ENCODE measurements at places on chromosomes 1 and 21. TPM values are rescaled to one million over a fixed set of nuclear protein-coding genes. Genes with fewer than 3 reads are reported as not detected.

Gene SYCP1
- total RNA-seq, result not detected

Gene MFAP2
- total RNA-seq, result 0.34 TPM

Gene RBM11
- total RNA-seq, result not detected

Gene CFAP107
- total RNA-seq, result not detected

Gene TAS1R3
- total RNA-seq, result 0.07 TPM

Gene PKLR
- not detected for total RNA-seq

Gene CLCNKB
- total RNA-seq, result not detected

Gene B3GALT5
- total RNA-seq, result 0.24 TPM

Gene ARMH1
- 0.55 TPM for total RNA-seq

Gene RGS4
- not detected for total RNA-seq

Gene LEMD1
- total RNA-seq, result not detected

Gene MYOG
- total RNA-seq, result not detected

Gene TMEM200B
- 0.14 TPM for total RNA-seq

Gene RAP1A
- 25.4 TPM for total RNA-seq

Gene KLHDC8A
- 0.79 TPM for total RNA-seq

Gene TFF3
- total RNA-seq, result not detected

Gene TEX38
- not detected for total RNA-seq

Gene SOD1
- 359 TPM for total RNA-seq

Gene SPATA1
- total RNA-seq, result 0.88 TPM

Gene ATP1A4
- total RNA-seq, result not detected

Gene NUDT4B
- not detected for total RNA-seq

Gene WNT2B
- total RNA-seq, result 0.24 TPM

Gene MXRA8
- total RNA-seq, result 0.17 TPM

Gene EDN2
- total RNA-seq, result 3.3 TPM

Gene FBLIM1
- 20.9 TPM for total RNA-seq

Gene TEDDM1
- total RNA-seq, result not detected

Gene PKN2
- total RNA-seq, result 17.5 TPM

Gene GPR157
- 5.3 TPM for total RNA-seq

Gene FAAH
- total RNA-seq, result 0.82 TPM

Gene DCDC2B
- not detected for total RNA-seq

Gene SKI
- total RNA-seq, result 23.4 TPM

Gene FAM72B
- 6.4 TPM for total RNA-seq

Gene ITSN1
- total RNA-seq, result 14.9 TPM

Gene SELENOF
- 157 TPM for total RNA-seq

Gene MEX3A
- total RNA-seq, result 3.1 TPM
